ENCODE measurements at places on chromosomes 4 and X. TPM values are rescaled to one million over a fixed set of nuclear protein-coding genes. Genes with fewer than 3 reads are reported as not detected.

NLRP2B gene
- total RNA-seq: not detected

MEPE gene
- not detected for total RNA-seq

ASB12 gene
- total RNA-seq: not detected

MAGEC1 gene
- total RNA-seq: not detected

MAP9 gene
- total RNA-seq: 11.3 TPM

ACOX3 gene
- total RNA-seq: 26.8 TPM

UGT2B17 gene
- not detected for total RNA-seq

C4orf54 gene
- not detected for total RNA-seq

GRCh38 chr4:89031272-89031671, 25.7 kb downstream of the FAM13A start:
- no peak for DNase-seq

GRCh38 chr4:113943863-113944262, 35.6 kb downstream of the ARSJ start:
- no peak for DNase-seq

- DNase-seq: no peak
Measured at GRCh38 chr4:95550115-95550987, 1.6 kb upstream of the UNC5C start.

DNA sequence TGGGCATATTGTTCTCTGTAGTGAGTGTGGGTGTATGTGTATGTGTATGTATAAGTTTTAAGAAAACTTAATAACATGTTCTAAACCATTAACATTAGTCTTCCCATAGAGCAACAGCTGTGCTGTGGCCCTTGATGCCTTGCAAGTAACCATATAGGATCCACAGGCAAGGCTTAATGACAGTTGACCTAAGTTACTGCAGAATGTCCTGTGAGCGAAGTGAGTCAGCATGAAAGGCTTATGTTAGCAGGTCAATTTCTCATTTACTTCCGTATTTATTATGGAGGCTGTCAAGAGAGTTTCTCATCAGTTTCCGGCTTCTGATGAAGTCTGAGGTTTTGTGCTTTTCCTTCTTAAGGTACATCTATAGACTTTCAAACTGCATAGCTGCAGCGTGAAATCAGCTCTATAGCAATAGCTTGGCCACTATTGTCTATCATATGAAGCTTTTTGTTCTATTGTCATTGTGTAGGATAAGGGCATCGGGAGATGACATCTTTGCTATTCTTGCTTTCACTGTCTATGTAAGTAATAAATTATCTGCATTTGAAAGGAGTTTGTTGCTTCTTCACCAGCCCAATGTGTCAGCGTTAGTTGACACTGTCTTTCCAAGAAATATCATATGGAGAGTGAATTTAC, 1153.4 kb upstream of the AGA start:
- no peak for DNase-seq

DNA sequence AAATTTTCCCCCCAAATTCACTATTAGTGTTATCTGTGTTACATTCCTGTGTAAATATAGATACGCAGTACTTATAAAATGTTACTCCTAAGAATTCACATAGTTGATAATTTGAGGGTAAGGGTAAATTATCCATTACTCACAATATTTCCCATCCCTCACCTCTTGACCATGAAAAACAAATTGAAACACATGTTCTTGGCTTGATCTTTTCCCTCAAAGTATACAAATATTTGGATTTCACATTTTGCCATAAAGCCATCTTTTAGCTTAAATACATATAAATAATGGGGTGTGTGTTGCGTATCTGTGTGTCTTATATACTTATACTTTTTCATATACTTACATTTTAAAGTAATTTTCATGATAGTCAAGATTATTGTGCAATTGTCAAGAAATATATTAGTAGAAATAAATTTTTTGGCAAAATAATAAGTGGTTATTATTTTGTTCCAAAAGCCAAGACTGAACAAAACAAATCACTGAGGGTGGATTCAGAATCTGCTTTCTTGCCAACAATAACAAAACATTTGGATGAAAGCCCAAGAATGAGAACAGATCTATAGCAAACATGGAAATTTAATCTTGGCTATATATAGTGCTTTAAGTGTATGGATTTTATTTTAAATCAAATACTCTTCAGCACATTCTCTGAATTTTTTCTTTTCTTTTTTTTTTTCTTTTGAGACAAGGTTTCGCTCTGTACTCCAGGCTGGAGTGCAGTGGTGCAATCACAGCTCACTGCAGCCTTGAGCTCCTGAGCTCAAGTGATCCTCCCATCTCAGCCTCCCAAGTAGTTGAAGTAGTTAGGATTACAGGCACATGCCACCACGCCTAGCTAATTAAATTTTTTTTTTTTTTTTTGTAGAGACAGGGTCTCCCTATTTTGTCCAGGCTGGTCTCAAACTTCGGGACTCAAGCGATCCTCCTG, 48.5 kb upstream of the PRSS48 start:
- DNase-seq: peak; percentile 41

DNA sequence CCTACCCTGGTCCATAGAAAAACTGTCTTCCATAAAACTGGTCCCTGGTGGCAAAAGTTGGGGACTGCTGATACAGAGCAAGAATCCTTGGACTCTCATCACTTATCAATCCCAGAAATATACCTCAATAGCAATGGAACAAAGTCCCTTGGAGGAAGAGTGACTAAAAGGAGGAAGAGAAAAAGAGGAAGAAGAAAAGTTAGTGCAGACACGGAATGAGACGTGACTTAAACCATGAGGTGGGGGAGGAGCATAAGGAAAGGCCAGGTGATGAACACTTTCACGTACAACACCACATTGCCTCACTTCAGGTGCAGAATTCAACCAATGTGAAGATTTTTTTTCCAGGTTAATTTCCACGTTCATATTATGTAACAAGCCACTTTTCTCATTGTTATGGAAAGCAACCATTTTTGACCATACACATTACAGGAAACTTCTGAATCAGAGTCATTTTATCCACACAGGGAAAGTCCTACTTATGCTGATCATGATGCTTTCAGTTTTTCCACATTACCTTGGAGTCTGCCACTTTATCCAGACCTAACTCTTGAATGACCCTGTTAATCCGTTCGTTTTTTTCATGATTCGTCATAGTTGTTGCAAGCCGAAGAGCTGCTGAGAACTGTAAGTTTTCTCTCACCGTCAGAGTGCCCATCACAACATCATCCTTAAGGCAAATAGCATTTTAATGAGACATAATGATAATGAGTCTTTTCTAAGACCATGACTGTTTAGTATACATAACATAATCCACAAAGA, 27.7 kb downstream of the ABCG2 start:
- no peak for DNase-seq

GRCh38 chr4:97627750-97628149, 515.5 kb downstream of the STPG2 start:
- no peak for DNase-seq

- DNase-seq: no peak
Measured at GRCh38 chr4:24923550-24923949, 10.7 kb upstream of the CCDC149 start.

GRCh38 chr4:128775916-128776315, 33.6 kb upstream of the JADE1 start:
- no peak for DNase-seq

GRCh38 chr4:101307899-101308298, 39.4 kb downstream of the PPP3CA start:
- no peak for DNase-seq

DNA sequence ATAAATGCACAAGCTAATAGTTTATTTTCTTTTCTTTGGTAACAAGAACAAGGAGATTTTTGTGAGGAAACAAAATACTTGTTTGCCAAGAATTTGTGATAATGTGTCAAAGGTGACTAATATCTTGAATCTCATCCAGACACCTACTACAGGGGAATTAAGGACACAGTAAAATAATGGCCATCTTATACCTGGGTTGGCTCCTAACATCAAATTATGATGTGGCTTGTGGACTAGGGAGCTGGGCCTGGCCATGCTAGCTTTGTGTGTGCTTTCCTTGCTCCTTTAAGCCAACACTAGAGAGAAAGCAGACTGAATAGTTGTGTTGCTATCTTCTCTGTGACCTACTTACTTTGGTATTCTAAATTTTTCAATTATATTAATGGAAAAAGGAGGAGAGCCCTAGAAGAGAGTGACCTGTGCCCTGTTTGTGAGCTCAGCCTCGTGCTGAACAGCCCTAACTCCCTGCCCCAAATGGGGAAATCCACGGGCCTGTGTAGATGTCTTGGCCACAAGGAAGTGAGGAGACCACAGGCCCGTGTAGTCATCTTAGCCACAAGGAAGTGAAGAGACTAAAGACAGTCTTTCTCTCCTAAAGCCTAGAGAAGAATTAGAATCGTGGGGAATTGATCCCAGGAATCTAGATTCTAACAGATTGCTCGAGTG, 23.3 kb downstream of the ARHGAP24 start:
- peak; percentile 79 for DNase-seq

DNA sequence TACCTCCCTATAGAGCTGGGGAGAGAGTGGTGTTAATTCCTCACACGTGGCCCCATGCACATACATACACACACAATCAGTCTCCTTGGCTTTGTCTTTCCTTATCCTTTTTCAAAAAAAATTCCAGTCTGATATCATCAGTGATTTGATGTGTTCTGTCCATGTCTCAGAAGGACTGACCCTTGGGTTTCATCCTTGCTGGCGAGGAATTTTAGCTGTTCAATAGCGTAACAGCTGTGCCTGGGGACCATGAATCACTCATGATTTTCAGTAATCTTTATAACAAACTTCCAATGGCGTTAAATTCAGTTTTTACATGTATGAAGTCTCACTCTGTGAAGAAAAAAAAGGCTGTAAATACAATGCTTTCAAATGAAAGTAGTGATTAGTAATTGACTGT, 204.6 kb downstream of the RBMX2 start:
- DNase-seq: no peak

DNA sequence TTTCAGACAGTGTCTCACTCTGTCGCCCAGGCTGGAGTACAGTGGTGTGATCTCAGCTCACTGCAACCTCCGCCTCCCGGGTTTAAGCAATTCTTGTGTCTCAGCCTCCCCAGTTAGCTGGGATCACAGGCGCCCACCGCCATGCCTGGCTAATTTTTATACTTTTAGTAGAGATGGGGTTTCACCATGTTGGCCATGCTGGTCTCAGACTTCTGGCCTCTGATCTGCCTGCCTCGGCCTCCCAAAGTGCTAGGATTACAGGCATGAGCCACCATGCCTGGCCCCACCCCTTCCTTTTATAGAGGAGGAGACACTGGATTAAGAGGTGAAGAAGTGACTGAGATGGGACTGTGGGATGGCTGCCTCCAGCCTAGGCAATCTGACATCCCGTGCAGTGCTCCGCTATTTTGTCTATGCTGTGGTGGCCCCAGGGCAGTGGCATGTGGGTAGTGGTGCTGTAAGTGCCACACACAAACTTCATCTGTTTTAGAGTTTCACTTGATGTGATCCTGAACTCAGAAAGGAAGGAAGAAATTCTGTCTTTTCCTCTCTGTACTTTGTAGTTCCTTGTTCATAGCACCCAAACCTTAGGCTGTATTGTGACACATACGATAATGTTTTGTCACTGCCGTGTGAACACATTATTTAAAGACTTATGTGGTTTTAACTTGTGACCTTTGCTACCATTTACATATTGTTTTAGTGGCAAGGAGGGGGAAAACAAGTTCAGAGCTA, 48.9 kb downstream of the FNIP2 start:
- DNase-seq: no peak

DNA sequence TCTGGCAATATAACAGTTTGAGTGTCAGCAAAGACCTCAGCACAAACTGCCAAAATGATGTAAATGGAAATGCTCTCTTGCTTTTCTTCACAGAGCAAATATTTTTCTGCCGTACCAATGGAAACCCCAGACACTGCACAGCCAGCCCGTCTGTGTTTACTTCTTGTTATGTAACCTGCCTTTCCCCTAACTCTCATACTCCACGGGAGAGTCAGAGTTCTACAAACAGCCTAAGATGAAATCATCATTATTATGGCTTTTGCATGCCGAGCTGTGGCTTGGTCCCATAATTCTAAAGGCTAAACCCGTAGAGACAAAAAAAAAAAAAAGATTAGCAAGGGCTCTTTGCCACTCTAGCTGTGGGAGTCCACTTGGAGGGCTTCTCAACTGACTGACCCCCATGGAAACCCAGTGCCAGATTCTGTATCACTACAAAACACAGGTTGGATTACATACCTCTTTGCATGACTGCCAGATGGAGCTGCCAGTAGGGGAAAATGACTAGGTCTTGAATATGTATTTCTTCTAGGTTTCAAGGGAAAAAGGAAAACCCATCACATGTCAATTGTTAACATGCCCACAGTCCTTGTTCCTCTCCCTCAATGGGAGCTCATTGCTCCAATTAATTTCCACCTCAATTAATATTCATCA, 197.2 kb upstream of the CNKSR2 start:
- peak; percentile 1 for DNase-seq

GRCh38 chrX:1086444-1087409, 125.7 kb downstream of the CRLF2 start:
- DNase-seq: no peak

DNA sequence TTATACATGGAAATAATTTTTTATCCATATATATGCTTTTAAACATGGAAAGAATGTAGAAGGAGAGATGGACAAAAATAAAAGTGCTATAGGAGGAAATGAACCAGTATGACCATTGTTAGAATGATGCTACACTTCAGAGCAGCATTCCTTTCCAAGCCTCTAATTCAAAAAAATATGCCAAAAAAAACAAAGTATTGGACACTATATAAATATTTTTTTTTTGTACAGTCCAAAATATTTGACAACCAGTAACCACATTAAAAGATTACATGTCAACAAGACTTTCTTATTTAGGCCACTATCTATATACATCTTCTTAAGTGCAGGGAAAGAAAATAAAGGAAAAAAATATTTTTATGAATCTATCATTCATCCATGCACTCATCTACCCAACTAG, 198.6 kb downstream of the LRBA start:
- no peak for DNase-seq

GRCh38 chr4:1515763-1516162, 109.5 kb upstream of the NKX1-1 start:
- no peak for DNase-seq

DNA sequence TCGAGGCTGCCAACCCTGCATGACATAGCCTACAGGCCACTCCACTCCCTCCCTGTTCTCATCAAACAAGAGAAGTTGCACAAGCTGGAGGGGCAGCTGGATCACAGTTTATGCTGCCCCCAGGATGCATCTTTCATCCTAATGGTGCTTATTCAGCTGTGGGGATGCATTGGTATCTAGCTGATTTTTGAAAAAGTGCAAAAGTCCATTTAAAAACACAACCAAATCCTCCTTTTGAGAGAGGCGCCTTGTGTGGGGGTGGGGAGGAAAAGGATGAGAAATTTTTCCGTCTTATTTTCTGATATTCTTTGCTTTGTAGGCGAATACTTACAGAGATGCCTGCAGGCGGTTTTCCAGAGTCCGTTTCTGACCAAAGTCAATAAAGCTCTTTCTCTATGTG, 276.4 kb upstream of the BOD1L1 start:
- DNase-seq: no peak

DNA sequence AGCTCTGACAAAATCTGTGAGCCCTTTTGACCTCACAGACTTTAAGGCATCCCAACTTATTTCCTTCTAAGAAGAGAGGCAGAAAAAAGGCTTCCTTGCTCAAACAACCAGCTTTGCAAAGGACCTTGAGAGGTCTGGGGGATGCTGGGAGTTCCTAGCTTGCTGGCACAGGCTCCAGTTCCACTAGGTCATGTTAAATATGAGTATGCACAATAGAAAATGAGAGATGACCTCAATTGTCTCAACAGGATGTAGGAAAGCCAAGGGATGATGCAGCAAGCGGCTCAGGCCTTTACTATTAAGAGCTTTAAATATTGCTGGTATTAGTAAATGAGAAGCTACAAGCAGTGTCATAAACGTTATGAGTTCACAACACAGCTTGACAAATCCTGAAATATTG, 13.3 kb upstream of the ZNF827 start:
- no peak for DNase-seq

- no peak for DNase-seq
Measured at GRCh38 chrX:68375803-68376202, 57.5 kb downstream of the OPHN1 start.
